Right forelimb (tissue), 1 donor: ENCODE measurements at places on chromosomes 5 and 9.

GRCh38 chr9:89305868-89306267 lies 5.1 kb upstream of the CKS2 start:
- no peak for DNase-seq

DNA sequence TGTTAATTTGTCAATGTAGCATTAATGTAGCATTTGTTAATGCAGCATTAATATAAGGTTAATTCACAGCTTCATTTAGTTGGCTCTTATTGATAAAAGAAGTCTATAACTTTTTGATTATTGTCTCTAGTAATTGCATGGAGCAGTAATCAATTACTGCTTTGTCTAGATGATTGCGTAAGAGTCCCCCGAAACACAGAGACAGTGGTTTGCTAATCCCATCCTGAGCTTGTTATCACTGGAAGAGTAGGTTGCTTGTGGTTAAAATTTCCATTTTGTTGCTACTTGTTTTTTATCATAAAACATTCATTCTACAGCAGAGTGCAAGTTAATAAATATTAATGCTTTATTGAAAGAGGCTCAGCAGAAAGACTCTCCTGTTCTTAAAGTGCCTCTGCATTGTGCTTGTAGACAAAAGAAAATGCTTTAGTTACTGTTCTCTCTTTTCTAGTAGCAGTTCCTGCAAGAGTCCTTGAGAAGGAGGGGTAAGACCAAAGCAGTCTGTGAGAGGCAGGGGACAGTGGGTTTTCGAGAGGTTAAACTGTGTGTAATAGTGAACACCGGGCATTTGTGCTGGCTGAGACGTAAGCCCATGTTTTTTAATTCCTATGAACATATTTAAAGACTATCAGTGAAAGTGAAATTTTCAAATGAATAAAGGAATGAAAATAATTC lies 291.7 kb downstream of the TRPM3 start:
- DNase-seq: no peak

- DNase-seq: no peak
Measured at GRCh38 chr9:81473708-81474107, 215.6 kb downstream of the TLE1 start.

DNA sequence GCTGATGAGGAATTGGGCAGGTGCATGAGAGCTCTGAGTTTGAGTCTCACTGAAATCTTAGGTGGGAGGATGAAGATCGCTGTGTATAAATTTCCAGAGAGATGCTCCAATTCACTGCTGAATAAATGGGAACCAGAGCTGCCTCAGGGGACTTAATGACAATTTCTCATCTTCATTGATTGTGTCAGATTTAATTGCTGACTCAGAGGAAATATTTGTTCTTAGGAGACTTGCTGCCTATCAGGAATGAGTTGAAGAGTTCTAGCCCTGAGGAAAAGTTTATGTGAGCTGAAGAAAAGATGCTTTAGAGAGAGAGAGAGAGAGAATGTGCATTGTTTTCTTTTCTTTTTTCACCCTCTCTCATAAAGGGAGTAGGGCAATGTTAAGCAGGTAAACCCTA lies 827.5 kb upstream of the WWC1 start:
- DNase-seq: no peak

- no peak for DNase-seq
Measured at GRCh38 chr9:1461812-1462211, 411.7 kb downstream of the DMRT2 start.

- DNase-seq: no peak
Measured at GRCh38 chr9:129873563-129874190, 38.4 kb downstream of the USP20 start.

- no peak for DNase-seq
Measured at GRCh38 chr9:91698266-91698665, 251.8 kb downstream of the ROR2 start.

- no peak for DNase-seq
Measured at GRCh38 chr9:116096853-116097252, 56.7 kb upstream of the PAPPA start.
